ENCODE measurements at places on chromosomes 3 and 15.

DNA sequence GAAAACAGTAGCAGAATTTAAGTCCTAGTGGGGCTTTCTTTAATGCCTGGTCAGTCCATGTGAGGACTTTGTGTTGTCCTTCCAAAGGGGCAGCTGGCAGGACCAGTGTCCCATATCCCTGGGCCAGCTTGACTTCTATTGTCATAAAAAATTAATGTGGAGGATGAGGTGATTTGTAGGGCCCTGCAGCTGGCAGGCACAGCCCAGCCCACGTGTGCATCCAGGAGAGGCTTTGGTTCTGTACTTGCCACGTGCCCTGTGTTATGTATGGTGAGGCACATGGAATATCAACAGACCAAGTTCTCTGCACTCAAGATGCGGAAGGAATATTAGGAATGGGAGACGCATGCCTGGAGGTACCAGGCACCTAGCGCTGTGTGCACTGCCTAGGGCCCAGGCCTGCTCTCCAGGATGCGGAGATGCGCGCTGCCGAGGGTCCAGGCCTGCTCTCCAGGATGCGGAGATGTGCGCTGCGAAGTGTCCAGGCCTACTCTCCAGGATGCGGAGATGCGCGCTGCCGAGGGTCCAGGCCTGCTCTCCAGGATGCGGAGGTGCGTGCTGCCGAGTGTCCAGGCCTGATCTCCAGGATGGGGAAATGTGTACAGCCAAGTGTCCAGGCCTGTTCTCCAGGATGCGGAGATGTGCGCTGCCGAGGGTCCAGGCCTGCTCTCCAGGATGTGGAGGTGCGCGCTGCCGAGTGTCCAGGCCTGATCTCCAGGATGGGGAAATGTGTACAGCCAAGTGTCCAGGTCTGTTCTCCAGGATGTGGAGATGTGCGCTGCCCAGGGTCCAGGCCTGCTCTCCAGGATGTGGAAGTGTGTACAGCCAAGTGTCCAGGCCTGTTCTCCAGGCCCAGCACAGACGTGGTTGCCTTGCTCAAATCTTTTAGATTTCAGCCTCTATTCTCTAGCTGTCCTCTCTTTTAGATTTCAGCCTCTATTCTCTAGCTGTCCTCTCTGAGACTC, 183.3 kb upstream of the ROPN1 start:
- no peak for DNase-seq

- no peak for DNase-seq
These were observed 2.6 kb downstream of the ISLR2 start for GRCh38 chr15:74132681-74133651.

- DNase-seq = peak; percentile 37
These were observed at the start of gene RASA2 for GRCh38 chr3:141486746-141487520. Gene RASA2 (plus strand): TSS chr3:141487027. CDS start chr3:141487084, 57 bp downstream.

DNA sequence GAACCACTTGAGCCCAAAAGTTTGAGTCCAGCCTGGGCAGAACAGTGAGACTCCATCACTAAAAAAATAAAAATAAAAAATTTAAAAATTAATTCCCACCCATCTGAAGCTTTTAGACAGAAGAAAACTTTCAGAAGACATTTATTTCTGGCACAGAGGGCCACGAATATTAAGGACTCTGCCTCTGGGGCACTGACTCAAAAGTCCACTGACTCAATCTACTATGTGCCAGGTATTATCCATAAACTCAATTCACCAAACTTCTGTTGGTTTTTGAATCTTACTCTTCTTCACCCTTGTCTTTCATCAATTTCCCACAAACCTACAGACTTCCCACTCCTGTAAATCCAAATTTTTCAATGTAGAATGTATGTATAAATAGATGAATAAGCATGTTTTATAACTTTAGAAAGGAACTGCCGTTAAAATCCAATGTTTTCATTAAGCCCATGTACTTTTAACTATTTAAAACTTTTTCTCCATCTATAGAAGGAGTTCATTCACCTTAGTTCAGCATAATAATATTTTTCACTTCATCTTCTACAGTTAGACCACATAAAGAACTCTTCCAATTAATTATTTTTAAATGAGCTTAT, 19.9 kb downstream of the ATP13A3 start:
- DNase-seq = no peak

- no peak for DNase-seq
These were observed 19.0 kb downstream of the RPL39L start for GRCh38 chr3:187120326-187120725.

- no peak for DNase-seq
These were observed 50.6 kb upstream of the PHLDB2 start for GRCh38 chr3:111808439-111808838.

DNA sequence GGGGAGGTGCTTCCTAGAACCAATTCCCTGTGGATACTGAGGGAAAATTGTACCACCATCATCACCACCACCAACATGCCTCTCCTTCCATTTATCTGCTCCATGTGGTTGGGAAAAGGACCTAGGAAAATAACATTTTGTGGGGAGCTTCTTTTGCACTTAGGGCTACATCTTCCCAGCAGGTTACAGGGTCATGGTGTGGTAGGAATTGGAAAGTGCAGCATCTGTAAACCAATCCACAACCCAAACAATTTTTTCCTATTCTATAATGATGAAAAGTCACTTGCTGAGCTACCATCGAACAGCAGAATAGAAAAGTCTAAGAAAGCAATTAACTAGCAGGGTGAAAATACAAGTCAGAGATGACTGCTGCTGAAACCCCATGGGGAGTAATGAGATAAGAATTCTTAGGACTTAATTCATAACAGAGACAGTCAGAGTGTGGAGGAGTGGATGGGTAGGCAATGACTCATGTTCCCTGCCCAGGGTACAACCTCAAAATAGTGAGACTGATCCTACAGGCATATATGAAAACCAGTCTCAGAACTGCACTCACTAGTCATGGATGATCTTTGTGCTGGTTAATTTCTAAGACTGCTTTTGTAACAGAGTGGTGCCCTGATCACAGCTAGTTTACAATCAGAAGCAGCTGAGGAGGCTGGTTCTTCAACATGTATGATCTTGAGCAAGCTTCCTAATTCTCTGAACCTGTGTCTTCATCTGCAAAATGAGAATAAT, 38.1 kb upstream of the LEKR1 start:
- no peak for DNase-seq

- no peak for DNase-seq
These were observed 28.1 kb downstream of the ZNF589 start for GRCh38 chr3:48268936-48269561.

DNA sequence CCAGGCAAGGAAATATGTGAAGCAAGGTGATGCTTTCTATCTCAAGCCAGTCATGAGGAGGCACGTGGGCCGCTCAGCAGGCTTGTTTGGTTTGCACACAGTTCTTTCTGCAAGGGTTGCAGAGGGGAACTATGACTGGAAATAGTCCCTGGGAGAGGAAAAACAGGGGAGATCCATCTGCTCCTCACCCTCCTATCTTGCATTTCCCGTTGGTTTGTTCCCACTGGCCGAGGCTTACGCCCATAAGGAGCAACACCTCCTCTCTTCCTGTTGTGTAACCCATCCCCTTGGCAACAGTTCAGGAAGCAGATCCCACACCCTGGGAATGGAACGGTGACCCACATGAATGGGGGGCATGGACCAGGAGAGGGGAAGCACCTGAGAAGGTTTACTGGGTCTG, 72.1 kb upstream of the MAGI1 start:
- no peak for DNase-seq

DNA sequence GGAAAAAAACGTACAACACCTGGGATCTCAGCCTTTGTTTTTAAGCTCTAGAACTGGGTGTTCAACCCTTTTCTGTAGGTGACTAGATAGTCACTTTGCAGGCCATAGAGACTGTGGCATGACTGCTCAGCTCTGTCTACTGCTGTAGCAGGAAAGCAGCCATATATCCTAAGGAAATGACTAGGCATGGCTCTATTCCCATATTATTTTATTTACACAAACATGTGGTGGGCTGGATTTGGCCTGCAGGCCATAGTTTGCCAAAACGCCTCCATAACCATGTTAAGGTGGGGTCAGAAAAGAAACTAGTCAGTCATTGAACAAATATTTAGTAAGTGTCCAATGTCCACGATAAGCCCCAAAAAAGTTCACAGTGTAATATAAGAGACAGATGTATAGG, 452.5 kb downstream of the MCTP2 start:
- DNase-seq = no peak

- no peak for DNase-seq
These were observed 296 bp downstream of the TPRA1 start for GRCh38 chr3:127590282-127590592.

- DNase-seq = no peak
These were observed 3.7 kb downstream of the RAF1 start for GRCh38 chr3:12660196-12660595.

DNA sequence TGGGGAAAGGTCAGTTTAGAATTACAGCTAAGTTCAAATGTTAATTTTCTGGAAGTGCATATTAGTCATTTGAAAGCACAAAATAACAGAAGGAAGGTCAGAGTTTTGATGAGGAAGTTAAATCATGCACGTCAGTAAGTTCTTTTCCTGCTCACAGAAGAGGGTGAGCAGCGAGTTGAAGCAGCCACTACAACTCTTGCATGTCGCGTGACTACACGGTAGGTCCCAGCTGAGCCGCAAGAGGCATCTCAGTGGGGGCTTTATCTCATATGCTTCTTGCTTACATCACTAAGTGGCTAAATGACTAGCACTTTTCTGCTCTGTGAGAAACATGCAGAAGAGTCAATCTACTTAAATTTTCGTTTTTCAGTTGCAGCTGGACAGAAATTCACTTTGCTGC, 21.3 kb upstream of the SEC62 start:
- DNase-seq = peak; percentile 16

DNA sequence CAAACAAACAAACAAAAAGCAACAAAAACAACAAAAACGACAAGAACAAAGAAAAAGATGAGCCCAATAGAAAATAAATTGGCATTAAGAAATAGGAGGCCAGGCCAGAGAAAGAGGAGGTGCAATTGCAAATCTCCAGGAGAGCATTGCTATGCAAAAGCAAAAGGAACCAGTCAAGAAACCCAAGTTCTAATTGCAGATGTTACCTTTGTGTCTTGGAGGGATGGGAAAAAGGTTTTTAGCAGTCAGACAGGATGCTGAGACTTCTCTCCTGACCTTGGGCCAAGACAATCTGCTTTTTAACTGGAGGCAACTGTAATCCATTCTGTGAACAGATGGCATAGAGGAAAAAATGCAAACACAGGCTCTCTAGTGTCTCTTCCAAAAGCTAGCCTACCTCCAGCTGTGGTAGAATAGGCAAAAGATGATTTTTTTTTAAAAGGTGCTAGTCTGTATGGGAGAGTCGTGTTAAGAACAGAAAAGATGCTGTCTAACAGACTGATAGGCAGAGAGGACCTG, 56.4 kb downstream of the LSAMP start:
- no peak for DNase-seq

DNA sequence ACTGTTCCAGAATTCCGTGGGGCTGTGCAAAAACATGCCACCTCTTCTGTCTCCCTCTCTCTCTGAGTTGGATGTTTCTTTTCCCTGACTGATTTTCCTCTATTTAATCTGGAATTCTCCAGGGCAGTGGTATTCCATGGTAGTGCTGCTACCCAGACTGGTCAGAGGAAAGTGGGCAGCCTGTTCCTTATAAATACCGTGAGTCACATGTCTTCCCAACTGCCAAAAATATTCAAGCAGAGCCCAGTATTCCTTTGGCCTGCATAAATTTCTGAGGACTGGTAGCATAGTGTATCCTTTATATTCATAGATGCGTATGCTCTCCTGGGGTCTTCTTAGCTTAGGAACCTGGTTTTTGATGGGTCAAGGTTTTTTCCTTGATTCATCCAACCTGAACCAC, 40.9 kb downstream of the CEMIP start:
- no peak for DNase-seq

DNA sequence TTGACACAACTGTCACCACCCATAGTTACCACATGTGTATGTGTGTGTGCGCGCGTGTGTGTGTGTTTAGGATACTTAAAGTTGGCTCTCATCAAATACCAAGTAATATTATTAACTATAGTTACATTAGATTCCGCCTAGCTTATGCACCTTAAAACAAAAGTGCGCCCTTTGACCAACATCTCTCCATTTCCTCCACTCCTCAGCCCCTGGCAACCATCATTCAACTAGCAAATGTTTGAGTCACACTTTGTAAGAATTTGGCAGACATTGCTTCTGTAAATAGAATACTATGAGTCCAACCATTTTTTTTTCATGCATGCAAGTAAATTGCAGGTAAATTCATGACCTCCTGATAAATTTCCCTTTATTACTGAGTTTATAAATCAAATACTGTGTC, 169.3 kb downstream of the GBE1 start:
- DNase-seq = no peak

DNA sequence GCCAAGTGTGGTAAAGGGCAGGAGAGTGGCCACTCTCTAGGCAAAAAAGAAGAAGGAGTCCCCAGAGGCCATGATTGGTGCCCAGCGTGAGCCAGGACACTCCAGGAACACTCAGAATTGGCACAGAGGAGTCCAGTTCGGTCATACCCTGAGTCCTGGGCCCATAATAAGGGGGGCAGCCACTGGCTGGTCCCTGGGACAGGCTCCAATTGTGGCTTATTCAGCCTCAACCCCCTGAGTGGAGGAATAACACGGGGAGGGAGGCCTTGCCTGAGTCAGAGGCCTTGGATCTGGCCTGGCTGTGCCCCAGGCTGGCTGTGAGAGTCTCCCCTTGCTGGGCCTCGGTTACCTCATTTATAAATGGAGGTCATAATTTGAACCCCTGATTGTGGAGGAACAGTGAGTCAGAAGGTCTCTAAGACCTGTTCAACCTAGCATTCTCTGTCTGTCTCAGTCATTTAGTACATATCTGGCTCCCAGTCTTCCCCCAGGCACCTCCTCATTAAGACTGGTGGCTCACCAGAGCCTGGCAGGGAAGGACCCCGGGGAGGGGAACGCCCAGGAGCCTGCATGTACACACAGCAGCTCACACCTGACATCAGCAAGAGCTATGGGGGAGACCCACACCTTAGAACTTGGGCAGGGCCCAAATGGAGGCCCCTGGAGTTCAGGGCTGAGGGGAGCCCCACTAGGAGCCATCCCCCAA, 95.9 kb upstream of the ATP2B2 start:
- DNase-seq = no peak

DNA sequence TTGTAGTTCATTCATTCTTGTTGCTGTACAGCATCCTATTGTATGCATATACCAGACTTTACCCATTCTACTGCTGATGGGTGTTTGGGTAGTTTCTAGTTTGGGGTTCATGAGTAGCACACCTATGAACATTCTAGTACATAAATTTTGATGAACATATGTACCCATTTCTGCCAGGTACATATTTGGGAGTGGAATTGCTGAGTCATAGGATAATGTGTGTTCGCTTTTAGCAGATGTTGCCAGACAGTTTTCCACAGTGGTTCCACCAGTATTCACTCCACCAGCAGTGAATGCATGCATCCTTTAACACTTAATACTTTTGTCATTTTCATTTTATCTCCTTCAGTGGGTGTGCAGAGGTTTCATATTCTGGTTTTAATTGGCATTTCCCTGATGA, 3.4 kb upstream of the SCN5A start:
- no peak for DNase-seq

DNA sequence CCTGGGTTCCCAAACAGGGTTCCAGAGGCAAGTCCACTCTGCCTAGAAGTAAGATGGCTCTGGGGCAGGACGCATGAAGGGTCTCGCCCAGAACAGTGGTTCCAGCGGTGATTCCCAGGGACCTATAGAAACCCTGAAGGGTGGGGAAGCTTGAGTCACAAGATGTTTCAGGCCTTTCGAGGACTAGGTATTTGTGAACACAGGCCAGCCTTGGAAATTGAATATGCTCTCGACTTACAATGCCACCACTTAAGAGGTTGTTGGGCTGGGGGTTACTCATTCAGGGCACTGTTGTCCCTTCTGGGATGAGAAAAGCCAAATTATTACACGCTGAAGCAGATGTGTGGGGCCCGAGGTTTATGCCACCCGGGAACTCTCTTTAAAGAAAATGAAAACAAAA, 152.0 kb downstream of the TJP1 start:
- DNase-seq = no peak

All from muscle of arm (tissue), 14 donors.